Nephron progenitor cell (in vitro differentiated cells): ENCODE measurements at places on chromosomes 7 and 10.

GRCh38 chr7:79523436-79523835, 70.0 kb upstream of the MAGI2 start:
- no peak for DNase-seq

DNA sequence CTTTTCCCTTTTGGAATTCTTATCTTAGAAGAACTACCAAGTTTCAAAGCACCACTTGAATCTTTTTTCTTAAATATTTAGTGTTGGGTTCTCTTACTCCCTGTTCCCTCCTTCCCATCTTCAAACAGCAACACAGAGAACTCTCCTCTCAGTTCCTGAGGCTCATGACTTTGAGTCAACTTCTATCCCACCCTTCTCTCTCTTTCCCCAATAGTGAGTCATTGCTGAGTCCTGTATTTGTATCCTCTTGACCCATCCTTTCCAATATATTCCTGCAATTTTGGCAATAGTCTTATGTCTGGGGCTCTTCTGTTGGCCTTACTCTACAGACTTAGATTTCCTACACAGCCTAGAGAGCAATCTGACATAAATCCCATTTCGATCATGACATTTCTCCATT, 20.8 kb upstream of the JCAD start:
- no peak for DNase-seq

GRCh38 chr7:141679014-141679413, 23.0 kb downstream of the DENND11 start:
- DNase-seq = no peak

- no peak for DNase-seq
Measured at GRCh38 chr10:80415734-80416478, 7.6 kb downstream of the PRXL2A start.

- DNase-seq = no peak
Measured at GRCh38 chr7:104795616-104796398, 218.2 kb upstream of the KMT2E start.

GRCh38 chr7:137449016-137449415, 105.5 kb upstream of the PTN start:
- DNase-seq = no peak

GRCh38 chr7:68461430-68461829, 1136.8 kb upstream of the AUTS2 start:
- DNase-seq = no peak

GRCh38 chr7:92808006-92808405, 28.4 kb downstream of the CDK6 start:
- DNase-seq = no peak

DNA sequence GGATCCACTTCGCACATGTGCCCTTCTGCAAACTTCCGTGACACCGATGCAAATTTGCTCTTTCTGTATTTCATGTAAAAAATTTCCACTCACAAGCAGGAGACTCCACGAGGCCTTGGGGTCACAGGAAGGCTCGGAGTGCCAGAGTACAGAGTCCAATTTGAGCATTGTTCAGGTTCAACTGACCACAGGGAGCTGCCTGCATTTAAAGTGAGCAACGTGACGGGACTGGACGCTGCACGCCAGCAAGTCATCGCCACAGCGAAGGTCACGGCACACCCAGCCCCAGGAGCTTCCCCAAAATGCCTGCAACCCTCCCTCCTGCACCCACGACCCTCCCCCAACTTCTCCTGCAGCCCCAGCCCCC, 41.5 kb upstream of the NKX6-2 start:
- no peak for DNase-seq

GRCh38 chr7:133646472-133647315, 393.8 kb downstream of the EXOC4 start:
- DNase-seq = no peak

DNA sequence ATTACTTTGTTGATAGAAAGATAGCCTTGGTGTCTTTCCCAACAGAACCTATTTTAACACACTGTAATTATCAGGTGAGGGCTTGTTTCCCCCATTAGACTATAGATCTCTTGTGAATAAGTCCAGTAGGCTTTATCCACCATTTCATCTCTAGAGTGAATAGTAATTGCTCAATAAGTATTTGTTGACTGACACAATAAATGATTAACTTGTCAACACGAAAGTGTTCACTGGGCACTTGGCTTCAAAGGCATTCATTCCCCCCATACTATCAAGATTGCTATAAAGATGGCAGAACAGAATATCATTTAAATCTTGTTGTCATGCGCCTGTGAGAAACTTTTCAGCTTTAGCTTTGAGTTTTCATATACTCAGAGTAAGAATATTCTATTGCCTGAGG, 424.5 kb upstream of the LRRTM3 start:
- no peak for DNase-seq

GRCh38 chr7:129906700-129907099, 46.1 kb downstream of the UBE2H start:
- no peak for DNase-seq

GRCh38 chr10:12241810-12242529, 46.0 kb downstream of the CDC123 start:
- DNase-seq = no peak

DNA sequence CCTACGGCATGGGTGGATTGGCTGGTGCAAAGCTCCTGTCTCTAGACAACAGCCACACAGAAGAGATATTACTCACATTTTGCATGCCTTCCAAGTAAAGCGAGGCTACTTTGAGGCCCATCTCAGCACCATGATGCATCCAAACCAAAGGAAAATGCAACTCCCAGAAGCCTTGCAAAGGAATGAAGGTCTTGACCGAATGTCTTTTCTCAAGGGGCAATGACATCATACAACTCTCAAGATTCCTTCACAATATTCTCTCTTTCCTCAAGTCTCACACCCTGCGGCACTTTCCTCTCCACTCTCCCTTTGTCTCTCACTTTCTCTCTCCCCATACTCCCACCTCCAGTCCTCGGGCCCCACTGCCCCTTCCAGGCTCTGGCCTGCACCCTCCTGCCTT, 44.8 kb upstream of the CPXM2 start:
- DNase-seq = no peak

GRCh38 chr7:19119372-19119771, 1.9 kb upstream of the TWIST1 start:
- no peak for DNase-seq

GRCh38 chr7:151923097-151923876, 33.0 kb upstream of the GALNTL5 start:
- no peak for DNase-seq

DNA sequence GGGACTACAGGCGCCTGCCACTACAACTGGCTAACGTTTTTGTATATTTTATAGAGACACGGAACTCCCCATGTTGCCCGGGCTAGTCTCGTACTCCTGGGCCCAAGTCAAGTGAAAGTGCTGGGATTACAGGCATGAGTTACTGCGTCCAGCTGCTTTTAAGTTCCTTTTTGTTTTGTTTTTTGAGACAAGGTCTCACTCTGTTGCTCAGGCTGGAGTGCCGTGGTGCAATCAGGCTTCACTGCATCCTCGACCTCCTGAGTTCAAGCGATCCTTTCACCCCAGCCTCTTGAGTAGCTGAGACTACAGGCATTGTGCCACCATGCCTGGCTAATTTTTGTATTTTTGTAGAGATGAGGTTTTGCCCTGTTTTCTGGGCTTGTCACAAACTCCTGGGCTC, 155.0 kb downstream of the GALNT17 start:
- DNase-seq = peak; percentile 7

DNA sequence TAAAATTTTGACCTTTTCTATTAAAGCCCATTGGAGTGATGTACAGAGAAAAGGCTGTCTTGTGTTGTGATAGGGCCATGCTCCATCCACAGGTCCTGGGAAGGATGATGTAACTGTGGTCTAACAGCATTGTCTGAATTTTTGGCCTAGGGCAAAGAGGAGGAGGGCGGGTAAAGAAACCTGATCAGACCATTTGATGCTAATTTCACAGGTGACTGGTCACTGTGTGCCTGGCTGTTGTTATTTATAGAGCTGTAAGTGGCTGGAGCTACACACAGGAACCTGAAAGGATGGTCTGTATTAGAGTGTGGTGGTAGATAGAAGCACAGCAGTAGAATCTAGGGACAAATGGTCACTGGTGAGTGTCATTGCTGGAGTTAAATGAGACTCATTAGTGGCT, 182.1 kb downstream of the AUTS2 start:
- peak; percentile 26 for DNase-seq

DNA sequence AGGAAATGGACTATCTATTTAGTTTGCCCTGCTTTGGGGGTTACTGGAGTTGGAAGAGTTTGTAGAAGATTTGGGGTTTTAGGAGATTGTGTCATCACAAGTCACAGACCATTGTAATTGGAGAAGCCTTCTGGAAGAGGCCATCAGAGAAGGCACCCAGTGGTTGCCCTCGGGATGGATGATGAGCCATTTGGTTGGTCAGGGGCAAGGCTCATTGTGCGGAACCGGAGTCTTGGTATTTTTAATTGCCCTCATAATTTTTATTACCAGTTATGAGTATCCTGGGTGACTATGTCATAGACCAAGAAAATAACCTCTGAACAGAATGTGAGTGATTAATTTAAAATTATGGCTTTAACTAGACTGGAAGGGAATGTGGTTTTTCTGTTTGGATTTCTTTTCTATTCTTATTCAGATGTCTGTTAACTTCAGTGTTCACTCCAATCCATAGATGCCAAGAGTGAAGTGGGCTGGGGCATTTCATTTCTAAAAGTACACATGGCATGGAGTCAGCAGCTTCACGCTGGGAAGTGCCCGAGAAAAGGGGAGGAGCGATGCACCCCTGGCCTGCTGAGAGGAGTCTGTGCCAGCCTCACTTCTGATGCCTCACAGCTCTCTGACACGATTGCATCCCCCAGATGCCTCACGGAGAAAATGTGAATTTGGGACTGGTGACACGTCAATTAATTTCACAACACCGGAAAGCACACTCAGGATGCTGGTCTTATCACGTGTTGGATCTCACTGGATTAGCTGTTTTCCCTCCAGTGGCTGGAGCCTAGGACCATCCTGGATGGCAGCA, 225.6 kb upstream of the IGFBP3 start:
- no peak for DNase-seq
